ENCODE measurements at places on chromosomes 1 and 21.

DNA sequence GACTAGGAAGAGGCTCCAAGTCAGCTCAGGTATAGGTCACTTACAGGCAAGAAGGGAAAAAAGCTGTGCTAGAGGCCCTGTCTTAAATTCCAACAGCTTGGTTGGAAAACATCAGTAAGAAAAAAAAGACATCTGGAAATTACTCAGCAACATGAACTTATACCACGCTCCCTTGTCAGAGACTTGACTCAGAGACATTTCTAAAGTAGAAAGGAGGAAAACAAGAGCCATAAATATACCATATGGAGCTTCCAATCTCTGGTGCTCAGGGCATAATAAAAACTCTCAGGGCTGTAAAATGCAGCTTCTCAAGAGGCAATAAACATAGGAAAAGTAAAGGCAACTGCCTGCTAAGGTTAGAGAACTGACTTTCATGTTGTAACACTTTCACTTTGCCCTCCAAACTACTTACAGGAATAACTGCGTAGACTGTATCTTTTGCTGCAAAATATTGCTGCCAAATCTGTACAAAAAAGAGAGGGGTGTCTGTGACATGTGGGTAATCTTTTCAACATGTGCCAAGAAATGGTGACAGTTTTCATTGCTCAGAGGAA lies 14.7 kb downstream of the ATPAF1 start:
- DNase-seq = no peak

DNA sequence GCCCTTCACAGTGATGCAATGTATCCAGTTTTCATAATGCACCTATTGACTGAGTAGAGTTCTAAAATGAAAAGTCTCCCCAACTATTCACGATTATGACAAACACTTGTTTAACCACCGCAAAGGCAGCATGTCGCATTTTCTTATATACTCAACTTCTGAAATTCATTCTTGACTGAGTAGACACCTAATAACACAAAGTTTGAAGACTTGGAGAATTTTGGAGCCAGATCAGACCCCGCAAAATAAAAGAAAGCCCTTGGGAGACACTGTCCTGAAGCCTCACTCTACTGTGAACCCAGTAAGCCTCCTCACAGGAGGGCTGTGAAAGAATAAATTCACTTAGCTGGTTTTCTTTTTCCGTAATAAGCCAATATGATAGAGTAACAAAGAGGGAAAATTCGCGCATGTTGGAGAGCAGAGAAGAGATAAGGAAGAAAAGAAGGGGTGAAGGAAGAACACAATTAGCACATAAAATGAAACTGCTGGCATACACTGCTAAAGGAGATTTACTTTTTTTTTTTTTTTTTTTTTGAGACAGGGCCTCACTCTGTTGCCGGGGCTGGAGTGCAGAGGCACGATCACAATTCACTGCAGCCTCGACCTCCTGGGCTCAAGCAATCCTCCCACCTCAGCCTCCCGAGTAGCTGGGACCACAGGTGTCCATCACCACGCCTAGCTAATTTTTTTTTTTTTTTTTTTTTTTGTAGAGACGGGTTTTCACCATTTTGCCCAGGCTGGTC lies 492 bp upstream of the COLGALT2 start:
- DNase-seq = no peak

DNA sequence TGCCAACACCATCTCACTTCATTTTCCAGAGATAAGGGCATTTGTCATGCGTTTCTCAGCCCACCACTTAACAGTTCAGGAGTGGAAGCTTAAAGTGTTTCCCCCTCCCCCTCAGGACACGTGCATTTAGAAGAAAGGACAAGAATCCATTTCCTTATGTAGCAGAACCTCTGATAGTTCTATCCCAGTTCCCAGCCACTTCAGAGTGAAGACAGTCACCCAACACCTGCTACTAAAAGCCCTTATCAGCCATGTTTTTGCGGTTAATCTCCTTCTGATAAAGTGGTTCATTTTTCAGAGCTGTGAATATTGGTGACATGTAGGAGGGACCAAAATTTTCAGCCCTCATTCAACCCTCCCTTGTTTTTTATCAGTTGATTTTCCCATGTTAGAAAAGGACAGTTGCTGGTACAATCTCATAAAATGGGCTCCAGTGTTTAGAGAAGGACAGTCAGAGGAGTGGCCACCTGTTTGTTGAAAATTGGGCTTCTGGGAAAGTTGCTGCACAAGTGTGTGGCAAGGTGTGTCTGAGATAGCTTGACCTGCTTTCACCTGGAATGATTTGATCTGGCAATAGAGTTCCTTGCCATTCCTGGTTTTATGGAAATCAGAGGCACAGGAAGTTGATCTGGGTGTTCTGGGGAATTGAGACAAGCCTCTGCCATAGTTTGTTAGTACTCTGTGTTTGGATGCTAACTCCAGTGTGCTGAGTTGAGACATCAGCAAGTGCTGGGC lies 114.0 kb downstream of the PPP1R12B start:
- DNase-seq = no peak

- DNase-seq = no peak
These were observed 30.1 kb downstream of the CDCA8 start for GRCh38 chr1:37722181-37723071.

DNA sequence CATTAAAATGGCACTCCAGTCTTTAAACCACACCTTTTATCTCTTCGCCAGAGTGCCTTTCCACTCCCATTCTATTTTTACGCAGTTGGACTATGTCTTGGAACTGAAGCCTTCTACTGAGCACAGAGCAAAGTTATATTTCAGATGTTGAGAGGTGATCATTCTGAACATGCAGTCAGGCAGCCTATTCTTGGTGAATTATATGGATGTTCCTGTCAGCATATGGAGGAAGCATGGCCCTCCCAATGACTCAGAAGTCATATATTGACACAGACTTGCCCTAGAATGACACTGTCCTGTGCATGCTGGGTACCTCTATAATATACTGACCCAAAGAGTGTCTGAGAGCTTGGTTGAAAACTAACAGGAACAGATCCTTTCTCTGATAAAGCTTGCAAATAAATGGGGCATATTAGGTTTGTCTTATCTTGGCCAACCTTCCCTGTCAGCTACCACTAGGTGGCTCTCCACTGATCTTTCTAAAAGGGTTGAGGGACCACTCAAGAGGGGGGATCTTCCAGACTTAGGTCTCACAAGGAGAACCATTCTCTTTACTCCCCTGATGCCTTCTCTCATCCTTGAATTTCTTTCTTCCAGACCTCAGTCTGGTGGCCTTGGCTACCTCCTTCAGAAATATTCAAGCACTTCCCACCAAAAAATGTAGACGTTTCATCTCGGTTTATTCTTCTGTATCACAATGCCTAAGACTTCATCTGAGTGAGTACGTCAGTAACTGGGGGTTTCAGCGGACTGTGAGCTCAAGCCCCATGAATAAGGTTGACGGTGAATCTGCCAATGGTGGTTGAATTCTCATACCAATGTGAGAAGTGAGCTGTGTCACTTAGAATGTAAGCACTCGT lies 11.8 kb upstream of the ALG14 start:
- DNase-seq = peak; percentile 15
